Stimulated activated naive CD4-positive, alpha-beta T cell (primary cell): ENCODE measurements at places on chromosomes 2 and 18.

DNA sequence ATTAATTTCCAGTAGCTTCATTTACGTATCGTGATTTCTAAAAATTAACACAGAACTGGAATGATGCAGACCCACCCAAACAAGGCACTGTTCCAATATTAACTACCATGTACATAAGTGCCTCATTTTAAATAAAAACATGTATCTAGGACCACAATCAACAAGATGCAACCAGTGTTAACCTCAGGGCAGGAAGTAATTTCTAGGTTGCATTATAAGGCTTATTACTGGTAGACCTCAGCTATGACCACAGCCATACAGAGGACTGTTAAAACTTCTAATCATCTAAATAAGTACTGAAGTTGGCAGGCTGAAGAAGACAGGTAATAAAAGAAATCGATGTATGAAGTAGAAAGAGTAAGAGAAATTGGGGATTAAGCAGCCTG is 262.9 kb downstream of the HDAC4 start:
- no peak for DNase-seq

DNA sequence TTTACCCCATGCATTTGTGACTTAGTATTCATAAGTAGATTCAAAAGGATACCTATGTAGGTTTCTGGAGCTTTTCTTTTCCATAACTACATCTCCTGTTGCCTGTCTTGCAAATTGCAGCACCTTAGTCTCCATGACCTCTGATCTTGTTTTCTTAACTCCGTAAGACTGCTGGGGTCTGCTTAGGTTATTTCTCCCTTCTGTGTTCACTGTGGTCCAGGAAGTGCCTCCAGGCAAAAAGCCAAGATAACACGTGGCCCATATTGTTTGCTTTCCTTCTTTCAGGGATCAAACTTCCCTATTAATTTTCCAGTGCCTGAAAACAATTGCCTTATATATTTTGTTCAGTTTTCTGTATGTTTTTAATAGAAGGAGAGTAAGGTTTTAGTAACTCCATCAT is 86.4 kb downstream of the GCA start:
- no peak for DNase-seq

DNA sequence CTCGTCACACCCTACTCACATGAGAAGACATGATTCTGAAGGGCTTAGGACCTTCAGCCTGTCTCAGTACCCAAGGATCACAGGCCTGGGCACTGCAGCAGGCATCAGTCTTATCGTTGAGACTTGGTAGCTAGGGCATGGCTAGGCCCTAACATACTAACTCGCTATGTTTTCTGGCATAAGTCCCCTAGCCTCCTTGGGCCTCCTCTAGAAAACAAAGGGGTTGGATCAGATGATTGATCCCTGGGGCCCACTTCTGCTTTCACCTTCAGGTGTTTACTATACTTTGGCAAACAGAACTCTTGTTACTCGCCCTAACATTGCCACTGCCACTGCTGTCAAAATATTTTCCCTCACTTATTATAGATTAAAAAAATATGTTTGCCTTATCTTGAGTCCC is 44.2 kb downstream of the VSNL1 start:
- no peak for DNase-seq

- no peak for DNase-seq
Measured at GRCh38 chr2:172845028-172845630, 109.5 kb downstream of the RAPGEF4 start.

DNA sequence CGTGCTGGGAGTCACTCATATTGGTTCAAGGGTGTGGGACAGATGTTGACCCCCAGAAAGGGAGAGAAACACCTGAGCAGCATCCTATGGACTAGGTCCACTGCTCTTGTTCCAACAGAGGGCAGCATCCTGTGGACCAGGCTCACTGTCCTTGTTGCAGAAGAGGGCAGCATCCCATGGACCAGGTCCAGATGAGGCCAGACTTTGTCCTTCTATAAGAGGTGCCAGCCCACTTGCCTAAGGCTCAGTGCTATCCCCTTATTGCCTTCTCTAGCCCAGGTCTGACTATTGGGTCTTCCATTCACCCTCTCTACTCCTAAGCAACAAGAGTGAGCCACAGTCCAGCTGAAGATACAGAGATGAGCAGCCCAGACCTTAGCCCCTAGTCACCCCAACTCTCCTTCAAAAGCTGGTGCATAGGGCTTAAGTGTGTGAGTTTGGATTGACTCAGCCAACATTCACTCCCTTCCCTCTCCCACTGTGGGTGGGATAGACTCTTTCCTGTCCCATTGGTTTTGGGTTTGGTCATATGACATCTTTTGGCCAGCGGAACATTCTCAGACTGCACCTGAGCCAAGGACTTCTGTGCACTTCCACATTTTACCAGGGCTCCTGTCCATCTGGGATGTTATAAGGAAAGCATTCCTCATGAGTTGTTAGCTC is 132.4 kb upstream of the GPC1 start:
- DNase-seq, result no peak

- no peak for DNase-seq
Measured at GRCh38 chr2:30716123-30716900, 90.9 kb downstream of the CAPN13 start.

DNA sequence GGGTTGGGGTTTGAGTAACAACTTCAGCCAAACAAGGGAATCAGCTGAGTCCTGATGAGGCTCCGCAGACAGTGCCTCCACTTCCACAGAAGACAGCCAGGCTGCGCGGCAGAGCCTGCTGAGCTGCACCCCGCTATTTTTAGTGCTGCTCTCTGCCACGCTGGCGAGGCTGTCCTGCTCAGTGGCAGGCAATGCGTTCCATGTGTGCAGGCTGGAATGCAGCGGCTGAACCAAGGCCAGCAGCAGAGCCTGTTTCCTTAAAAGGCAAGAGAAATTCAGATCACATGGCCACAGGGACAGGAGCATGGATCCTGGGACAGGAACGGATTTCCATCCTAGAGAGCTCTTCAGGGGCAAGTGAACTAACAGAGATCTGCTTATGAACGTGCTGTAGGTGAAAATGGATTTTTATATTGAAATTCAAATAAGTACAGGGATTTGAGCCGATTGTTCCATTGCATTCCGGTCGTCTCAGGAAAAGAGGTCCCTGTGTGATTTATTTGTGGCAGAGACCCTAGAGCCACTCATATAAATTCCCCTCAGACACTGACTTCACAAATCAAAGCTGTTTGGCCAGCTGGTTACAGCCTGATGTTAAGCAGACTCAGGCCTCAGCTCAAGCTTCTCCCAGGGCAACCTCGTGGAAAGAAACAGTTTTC is 98.7 kb downstream of the COL6A3 start:
- DNase-seq, result no peak
